Activated naive CD4-positive, alpha-beta T cell treated with anti-CD3 and anti-CD28 coated beads, Interleukin-2, amount 10 ng/mL, durations not matched to agents 5 hours and 36 hours (primary cell): ENCODE measurements at places on chromosomes 7 and 10. TPM values are rescaled to one million over a fixed set of nuclear protein-coding genes. Genes with fewer than 3 reads are reported as not detected.

The FAM25G gene
- not detected for total RNA-seq

The ITPRID1 gene
- not detected for total RNA-seq

The PLPP4 gene
- not detected for total RNA-seq

The MARVELD1 gene
- 2.7 TPM for total RNA-seq

The SUN3 gene
- total RNA-seq = 0.98 TPM

The EBLN1 gene
- not detected for total RNA-seq

The C7orf57 gene
- total RNA-seq = not detected

The NRP1 gene
- 0.51 TPM for total RNA-seq

The SVOPL gene
- total RNA-seq = 2.1 TPM

The EPC1 gene
- total RNA-seq = 51.4 TPM

The HOXA10 gene
- not detected for total RNA-seq

The MEOX2 gene
- total RNA-seq = not detected

The PLEKHA8 gene
- 9.7 TPM for total RNA-seq

The DNAJC30 gene
- total RNA-seq = 8.5 TPM

The TSPAN13 gene
- total RNA-seq = 0.13 TPM

The FAM13C gene
- total RNA-seq = not detected

The GIMAP8 gene
- total RNA-seq = 41.1 TPM

The RTKN2 gene
- 8.2 TPM for total RNA-seq

The CCL24 gene
- not detected for total RNA-seq

The PDE1C gene
- not detected for total RNA-seq

The HOXA7 gene
- total RNA-seq = not detected

The ASB4 gene
- not detected for total RNA-seq

The BEND7 gene
- total RNA-seq = not detected

The LRRC17 gene
- not detected for total RNA-seq

The SLC26A5 gene
- total RNA-seq = not detected

The LRGUK gene
- 0.15 TPM for total RNA-seq

The C10orf62 gene
- total RNA-seq = not detected

The HOXA13 gene
- not detected for total RNA-seq

The THSD7A gene
- total RNA-seq = not detected

The NXPH1 gene
- not detected for total RNA-seq
